ENCODE measurements at places on chromosomes 7 and 10.

GRCh38 chr10:133471300-133472109 lies 17.8 kb downstream of the SCART1 start:
- peaks cover 12% of the 10 kb centered on the region for H3K36me3 ChIP-seq
- peaks cover 22% of the 10 kb centered on the region for H3K4me1 ChIP-seq
- H3K4me3 ChIP-seq = no peak overlapping the region
- H3K27me3 ChIP-seq = no peaks in the 10 kb centered on the region

DNA sequence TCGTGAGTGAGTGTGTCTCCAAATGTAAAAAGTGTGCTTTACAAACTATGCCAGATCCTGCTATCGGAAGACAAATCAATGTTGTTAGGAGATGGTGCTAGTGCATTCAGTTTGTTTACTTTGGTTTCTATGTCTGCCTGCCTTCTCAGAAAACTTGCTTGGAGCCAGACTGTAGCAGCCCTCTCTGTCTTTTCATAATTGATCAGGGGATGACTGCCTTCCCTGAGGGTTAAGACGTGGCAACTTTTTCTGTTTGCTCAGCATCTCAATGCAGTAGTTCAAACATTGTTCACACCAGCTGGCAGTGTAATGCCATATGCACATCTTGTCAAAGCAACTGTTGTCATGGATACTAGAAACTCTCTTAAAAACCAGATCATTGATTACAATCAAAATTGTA lies 118.5 kb downstream of the FOXP2 start:
- no peak overlapping the region for H3K27ac ChIP-seq
- H3K36me3 ChIP-seq = no peaks in the 10 kb centered on the region
- no peak overlapping the region for H3K4me3 ChIP-seq
- no peaks in the 10 kb centered on the region for H3K27me3 ChIP-seq
- DNase-seq = no peak

DNA sequence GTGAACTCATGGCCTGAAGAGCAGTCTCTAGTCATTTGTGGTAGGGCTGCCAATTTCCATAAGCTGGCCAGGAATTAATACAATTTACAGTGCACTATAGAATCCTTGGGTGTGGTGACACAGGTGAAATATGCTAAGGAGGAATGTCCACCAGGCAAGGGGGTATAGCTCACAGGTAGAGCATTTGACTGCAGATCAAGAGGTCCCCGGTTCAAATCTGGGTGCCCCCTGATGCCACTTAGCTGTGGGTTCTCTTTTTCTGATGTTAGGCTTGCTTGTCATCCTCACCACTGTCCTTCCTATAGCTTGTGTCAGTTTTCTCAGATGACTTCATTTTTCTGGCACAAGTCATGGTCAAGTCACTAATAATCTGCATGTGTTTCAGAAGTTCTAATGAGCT lies 108.7 kb downstream of the ZNF467 start:
- no peaks in the 10 kb centered on the region for H3K36me3 ChIP-seq
- no peak overlapping the region for H3K4me3 ChIP-seq
- peaks cover 2% of the 10 kb centered on the region for H3K4me1 ChIP-seq
- H3K27me3 ChIP-seq = peaks cover 33% of the 10 kb centered on the region

- peak overlapping the region; percentile 90 for H3K27ac ChIP-seq
- H3K4me1 ChIP-seq = peaks cover 37% of the 10 kb centered on the region
- peak overlapping the region; percentile 36 for H3K4me3 ChIP-seq
These were observed 173.6 kb upstream of the AKR1E2 start for GRCh38 chr10:4652111-4653010.

GRCh38 chr7:105741982-105742381 lies 134.4 kb downstream of the ATXN7L1 start:
- no peak overlapping the region for H3K27ac ChIP-seq
- H3K4me1 ChIP-seq = peaks cover 3% of the 10 kb centered on the region
- no peaks in the 10 kb centered on the region for H3K36me3 ChIP-seq

GRCh38 chr7:945556-946255 lies 8.8 kb downstream of the ADAP1 start:
- peaks cover 14% of the 10 kb centered on the region for H3K4me1 ChIP-seq
- DNase-seq = no peak
- no peak overlapping the region for H3K4me3 ChIP-seq

GRCh38 chr7:91066627-91067026 lies 197.6 kb upstream of the FZD1 start:
- H3K27ac ChIP-seq = no peak overlapping the region
- no peak overlapping the region for H3K4me3 ChIP-seq
- DNase-seq = no peak

- peak within 1 kb of the TSS; percentile 71 for H3K4me3 ChIP-seq
- H3K4me1 ChIP-seq = peaks cover 9% of the 10 kb centered on the region
- H3K36me3 ChIP-seq = no peaks in the 10 kb centered on the region
- H3K27me3 ChIP-seq = no peaks in the 10 kb centered on the region
- H3K27ac ChIP-seq = peak within 1 kb of the TSS; percentile 73
These were observed at the start of gene SMKR1 for GRCh38 chr7:129501760-129502707. TSS of gene SMKR1 (plus strand) at chr7:129502531. CDS start at chr7:129502825, 294 bp downstream.

- no peak for DNase-seq
- H3K36me3 ChIP-seq = peaks cover 15% of the 10 kb centered on the region
- H3K4me1 ChIP-seq = peaks cover 11% of the 10 kb centered on the region
- H3K4me3 ChIP-seq = no peak overlapping the region
- no peaks in the 10 kb centered on the region for H3K27me3 ChIP-seq
- no peak overlapping the region for H3K27ac ChIP-seq
These were observed 81.9 kb upstream of the DNAAF5 start for GRCh38 chr7:644381-645305.

- no peak for DNase-seq
- no peak overlapping the region for H3K4me3 ChIP-seq
- H3K27ac ChIP-seq = no peak overlapping the region
These were observed 283.7 kb downstream of the SKAP2 start for GRCh38 chr7:26580711-26581110.

GRCh38 chr7:33423646-33424020 lies 294.3 kb downstream of the BBS9 start:
- no peak overlapping the region for H3K4me3 ChIP-seq
- no peaks in the 10 kb centered on the region for H3K27me3 ChIP-seq
- H3K27ac ChIP-seq = no peak overlapping the region
- H3K36me3 ChIP-seq = no peaks in the 10 kb centered on the region
- peak; percentile 29 for DNase-seq

DNA sequence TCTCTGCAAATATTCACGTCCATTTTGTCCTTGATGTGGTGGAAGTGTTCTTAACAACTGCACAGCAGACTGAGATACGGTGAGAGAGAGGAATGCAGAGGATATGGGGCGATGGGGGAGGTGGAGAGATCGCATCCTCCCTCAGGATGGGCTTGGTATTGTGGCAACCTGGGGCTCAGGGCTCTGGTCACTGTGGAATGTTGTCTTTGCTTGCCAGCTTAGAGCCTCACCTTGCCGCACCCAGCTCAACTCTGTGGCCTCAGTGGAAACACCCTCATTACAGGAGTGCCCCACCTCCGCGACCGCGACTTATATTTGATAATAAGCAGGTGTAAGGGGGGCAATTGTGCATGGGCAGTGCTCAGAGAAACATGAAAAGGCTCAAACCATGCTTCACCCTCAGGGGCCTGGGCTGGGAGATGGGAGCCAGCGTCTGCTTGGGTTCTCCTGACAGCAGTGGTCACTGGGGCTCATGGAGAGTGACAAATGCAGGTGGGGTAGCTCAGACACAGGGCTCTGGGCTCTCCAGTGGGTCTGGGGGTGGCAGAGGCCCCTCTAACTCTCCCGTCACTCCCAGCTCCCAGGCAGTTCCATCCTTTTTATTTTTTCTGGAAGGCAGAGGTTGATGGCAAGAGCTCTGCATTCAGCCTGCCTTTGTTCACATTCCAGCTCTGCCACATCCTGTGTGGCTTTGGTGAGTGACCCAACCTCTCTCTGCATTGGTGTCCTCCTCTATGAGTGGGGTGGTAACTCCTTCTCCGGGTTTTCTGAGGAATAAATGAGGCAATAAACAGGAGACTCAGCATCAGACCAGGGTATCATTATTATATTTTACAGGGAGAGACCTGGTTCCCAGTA lies 43.1 kb upstream of the EMX2 start:
- peaks cover 2% of the 10 kb centered on the region for H3K4me1 ChIP-seq
- H3K36me3 ChIP-seq = no peaks in the 10 kb centered on the region
- no peak overlapping the region for H3K4me3 ChIP-seq
- no peak overlapping the region for H3K27ac ChIP-seq
- H3K27me3 ChIP-seq = peaks cover 40% of the 10 kb centered on the region

- H3K27ac ChIP-seq = no peak overlapping the region
- no peaks in the 10 kb centered on the region for H3K36me3 ChIP-seq
- H3K4me3 ChIP-seq = no peak overlapping the region
- no peak for DNase-seq
These were observed 155.6 kb upstream of the MKI67 start for GRCh38 chr10:128281861-128282260.

All from activated CD4-positive, alpha-beta T cell treated with anti-CD3 and anti-CD28 coated beads for 36 hours (primary cell).